ENCODE measurements at places on chromosomes 3 and 15.

- no peak for DNase-seq
Observed at GRCh38 chr3:89186456-89186855, 79.0 kb downstream of the EPHA3 start.

DNA sequence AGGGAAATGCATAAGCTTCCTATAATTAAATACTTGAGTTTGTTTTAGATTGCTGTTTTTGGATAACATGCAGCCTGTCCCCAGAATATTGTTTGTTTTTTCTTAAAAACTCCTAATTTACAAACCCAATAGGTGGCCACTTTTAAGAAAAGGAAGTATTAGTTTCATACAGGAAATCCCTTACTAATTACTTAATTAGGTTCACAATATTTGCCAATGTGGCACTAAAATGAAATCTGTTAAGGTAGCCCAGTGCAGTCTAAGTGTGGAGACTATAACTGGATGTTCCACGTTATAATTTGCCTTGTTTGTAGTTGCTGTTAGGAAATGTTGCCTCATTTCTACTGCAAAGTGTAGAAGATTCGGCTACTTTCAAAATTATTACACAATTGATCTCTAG, 195.8 kb downstream of the BBX start:
- no peak for DNase-seq

- DNase-seq, result no peak
Observed at GRCh38 chr3:143935678-143936077, 35.9 kb upstream of the DIPK2A start.

GRCh38 chr3:111311709-111312235, 230.2 kb upstream of the CD96 start:
- no peak for DNase-seq

DNA sequence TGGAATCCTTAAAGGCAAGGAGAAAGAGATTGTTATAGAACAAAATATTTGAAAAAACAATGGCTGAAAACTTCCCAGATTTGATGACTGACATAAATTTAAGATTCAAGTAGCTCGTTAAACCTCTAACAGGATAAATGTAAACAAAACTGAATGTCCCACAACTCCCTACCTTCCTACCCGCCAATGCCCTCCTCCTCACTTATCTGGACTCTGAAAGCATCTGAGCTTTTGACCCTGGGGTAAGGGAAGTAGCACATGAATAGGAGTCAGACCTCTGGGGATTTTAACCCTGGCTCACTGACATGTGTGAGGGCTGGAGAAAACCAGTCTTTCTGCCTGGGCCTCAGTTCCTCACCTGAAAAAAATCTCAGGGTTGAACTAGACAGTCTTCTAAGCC, 26.9 kb downstream of the CYP19A1 start:
- DNase-seq, result no peak

DNA sequence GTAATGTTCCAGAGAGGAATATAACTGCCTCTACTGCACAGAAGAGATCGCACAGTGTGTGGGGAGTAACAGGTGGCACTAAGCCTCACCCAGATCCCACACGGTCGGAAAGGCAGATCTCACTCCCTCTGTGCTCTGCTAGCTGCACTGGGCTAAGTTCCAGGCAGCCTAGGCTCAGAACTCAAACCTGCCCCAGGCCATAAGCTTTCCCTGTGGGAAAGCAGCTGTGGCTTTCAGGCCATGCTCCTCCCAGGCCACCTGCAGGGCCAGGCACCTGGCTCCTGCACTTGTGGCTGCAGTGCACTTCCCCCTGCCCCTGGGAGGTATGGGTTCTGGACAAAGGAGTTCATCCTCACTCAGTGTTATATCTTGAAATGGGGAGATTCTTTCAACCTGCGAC, 27.5 kb downstream of the PCCB start:
- DNase-seq, result no peak

DNA sequence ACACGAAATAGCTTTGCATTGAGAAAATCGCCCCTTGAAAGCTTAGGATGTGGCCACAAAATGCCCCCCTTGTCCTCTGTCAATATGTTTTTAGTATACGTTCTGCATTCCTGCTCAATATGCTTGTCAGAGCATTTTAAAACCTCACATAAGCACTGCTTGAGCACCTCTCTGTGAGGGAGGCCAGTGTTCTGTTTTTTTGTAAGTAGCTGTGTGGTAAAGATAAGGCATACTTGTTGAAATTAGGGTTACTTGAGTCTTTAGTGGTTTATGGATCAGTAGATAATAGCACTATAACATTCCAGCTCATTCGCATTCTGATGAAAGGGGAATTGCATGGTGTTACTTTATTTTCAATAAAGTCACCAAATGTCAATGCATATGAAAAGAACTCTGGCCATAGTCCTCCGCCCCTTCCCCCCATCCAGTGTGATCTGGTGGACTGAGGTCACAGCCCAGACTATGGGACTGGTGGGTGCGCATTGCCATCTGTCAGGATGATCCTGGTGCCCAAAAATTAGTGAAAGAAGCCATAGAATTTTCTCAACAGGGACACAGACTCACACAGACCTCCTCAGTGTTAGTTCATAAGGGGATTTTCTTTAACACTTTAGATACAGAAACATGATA, 33.1 kb downstream of the IL1RAP start:
- no peak for DNase-seq

DNA sequence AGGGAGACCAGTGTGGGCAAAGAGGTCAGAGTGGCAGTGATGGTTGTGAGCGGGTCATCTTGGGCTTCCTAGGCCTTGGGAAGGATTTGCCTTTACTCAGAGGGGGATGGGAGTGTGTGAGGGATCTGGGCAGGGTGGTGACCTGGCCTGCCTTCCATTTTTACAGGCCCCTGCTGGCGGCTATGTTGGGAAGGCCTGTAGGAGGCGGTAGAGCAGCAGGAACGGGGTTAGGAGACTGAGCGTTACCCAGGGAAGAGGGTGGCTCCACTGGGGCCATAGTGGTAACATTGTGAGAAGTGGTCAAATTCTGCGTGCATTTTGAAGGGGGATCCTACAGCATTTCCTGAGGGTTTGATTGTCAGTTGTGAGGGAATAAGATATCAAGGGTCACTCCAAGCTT, 307.3 kb upstream of the CTDSPL start:
- no peak for DNase-seq

- no peak for DNase-seq
Observed at GRCh38 chr3:178849199-178849910, 222.3 kb downstream of the ZMAT3 start.

DNA sequence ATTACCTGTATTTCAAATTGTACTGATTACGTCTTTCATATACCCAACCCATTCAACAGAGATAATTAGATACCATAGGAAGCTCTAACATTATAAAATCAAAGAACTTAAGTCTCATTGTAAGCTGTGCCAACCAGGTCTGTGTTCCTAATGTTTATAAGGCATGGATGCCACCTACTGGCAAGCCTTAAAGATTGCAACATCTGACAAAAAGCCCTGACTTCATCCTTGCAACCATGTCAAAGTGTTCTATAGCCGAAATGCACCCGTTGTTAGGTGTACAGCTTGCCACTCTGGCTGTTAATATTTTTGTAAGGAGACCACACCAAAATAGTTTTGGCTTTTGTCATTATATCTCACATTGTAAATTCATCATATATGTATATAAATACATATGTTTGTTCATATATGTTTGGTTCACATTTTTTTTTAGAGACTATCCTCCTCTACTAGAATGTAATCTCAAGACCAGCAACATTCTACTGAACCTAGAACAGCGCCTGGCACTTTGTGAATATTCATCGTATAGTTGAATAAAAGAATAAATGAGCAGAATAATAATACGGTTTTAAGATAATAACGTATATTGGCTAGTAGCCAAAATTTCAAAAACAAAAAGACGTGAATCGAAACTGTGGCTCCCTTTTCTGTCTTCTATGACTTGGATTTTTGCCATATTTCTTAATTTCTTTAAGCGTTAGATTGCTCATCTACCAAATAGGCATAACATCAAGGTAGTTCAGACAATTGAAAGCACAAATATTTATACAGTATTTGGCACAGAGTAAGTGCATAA, 258.1 kb downstream of the TBL1XR1 start:
- peak; percentile 52 for DNase-seq

DNA sequence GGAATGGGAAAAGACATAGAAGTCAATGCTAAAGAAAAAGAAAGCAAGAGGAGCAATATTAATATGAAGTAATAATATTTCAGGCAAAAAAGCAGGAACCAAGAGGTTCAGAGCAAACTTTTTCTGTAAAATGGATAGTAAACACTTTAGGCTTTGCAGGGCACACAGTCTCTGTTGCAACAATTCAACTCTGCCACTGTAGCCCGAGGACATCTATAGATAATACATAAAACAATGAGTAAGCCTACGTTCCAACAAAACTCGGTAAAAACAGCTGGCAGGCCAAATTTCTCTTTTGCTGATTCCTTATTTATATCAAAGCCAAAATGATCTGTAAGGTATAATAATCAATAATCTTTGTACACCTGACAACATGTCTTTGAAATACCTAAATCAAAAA, 56.8 kb downstream of the SMAD6 start:
- DNase-seq, result no peak

- no peak for DNase-seq
Observed at GRCh38 chr3:150365132-150365604, 42.9 kb upstream of the TSC22D2 start.

DNA sequence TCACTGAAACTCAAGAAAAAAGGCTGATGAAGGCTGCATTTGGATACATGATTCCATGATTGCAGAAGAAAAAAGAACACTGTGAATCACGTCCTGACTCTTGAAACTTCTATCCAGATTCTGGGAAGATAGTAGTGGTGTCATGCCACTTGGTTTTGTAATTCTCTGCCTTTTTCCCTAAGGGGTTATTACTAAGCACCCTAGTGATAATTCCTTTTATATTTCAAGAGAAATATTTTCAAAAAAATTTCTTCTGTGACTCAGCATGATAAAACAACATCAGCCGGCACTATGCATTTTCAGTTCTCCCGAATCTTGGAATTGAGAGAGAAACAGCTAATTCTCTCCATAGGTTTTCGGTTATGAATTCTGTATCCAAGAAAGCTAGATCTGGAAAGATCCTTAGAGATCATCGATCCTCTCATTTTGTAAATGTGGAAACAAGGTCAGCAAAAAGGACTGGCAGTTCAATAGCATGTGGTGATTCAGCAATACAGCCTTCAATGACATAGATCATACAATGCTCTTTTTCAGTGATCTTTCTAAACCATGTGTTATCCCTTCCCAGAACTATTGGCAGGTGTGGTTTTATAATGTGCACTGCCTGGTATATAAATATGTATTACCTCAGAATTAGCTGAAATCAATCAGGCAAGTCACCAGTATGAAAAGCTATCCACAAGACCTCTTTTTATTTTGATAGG, 42.6 kb upstream of the TP63 start:
- no peak for DNase-seq

GRCh38 chr3:66312039-66312438, 91.2 kb downstream of the SLC25A26 start:
- no peak for DNase-seq

Measured in right forelimb (tissue), 1 donor.